ENCODE measurements at places on chromosomes 3 and 15.

DNA sequence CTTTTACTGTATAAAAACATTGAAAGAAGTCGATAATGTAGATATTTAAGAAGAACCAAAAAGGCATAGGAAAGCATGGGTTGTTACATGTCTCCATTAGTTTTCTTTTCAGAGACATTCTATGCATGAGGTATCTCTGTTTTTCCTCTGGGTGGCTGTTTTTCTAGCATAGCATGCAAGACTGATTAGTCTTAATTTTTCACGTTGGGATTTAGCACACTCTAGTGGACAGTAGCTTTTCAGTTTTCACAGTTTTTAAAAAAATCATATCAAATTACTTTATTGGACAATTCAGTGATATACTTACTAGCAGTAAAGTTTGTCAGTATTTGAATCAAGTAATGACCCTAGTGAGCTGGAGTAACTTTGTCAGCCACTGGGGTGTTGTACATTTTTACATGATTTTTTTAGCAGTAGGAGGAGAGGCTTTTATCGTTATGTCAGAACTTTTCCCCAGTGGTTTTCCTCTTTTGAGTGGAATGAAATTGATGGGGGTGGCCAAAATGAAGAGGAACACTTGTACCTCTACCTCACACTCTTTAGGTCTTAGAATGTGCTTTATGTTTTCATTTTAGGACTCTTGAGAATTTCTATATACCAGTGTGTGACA lies 57.2 kb downstream of the SEC22A start:
- no peaks in the 10 kb centered on the region for H3K36me3 ChIP-seq
- no peak for DNase-seq
- H3K4me3 ChIP-seq = no peak overlapping the region
- no peak overlapping the region for H3K27ac ChIP-seq

DNA sequence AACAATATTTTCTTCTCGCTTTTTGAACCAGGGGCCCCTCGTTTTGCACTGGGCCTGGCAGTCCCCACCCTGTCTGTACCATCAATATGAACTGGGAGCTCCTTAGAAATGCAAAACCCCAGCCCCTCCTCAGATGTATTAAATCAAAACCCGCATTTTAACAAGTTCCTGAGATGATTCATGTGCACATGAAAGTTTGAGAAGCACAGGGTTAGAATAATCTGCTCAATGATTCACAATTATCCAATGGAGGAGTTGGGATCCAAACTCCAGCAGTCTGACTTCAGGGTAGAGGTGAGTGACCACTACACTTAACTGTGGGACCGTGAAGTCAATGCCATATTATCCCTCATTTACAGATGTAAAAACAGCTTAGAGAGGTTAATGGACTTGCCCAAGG lies 256.4 kb downstream of the IGSF11 start:
- no peaks in the 10 kb centered on the region for H3K27me3 ChIP-seq
- H3K27ac ChIP-seq = no peak overlapping the region
- no peaks in the 10 kb centered on the region for H3K36me3 ChIP-seq
- no peaks in the 10 kb centered on the region for H3K4me1 ChIP-seq
- DNase-seq = no peak

GRCh38 chr3:129622226-129622874 lies 15.9 kb upstream of the PLXND1 start:
- peaks cover 6% of the 10 kb centered on the region for H3K4me1 ChIP-seq
- DNase-seq = no peak
- H3K4me3 ChIP-seq = no peak overlapping the region
- no peaks in the 10 kb centered on the region for H3K27me3 ChIP-seq

DNA sequence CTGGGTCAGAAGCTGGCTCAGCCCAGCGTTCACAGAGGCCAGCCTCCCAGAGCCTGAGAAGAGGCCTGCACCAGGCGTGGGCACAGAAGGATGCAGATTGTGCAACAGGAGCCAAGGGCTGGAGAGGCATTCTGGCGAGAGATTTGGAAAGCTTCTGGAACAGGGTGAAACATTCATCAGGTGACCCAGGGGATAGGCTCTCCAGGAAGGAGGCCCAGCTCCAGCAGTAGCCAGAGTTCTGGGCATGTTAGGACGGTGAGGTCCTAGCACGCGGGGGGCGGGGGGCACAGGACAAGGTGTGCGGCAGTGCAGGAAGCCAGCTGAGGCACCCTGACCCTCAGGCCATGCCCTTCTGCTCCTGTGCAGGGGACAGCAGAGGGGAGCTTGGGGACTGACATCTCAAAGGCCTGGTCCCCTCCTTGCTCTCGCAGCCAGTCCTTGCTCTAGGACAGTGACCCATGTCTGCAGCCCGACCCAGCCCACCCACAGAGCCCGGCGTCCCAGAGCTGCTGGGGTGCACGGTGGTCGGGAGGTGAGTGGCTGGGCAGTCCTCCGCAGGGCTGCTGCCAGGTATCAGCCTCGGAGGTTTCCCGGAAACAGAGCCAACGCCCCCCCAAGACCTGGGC lies 111.7 kb upstream of the KLF13 start:
- DNase-seq = no peak
- H3K4me1 ChIP-seq = no peaks in the 10 kb centered on the region
- H3K36me3 ChIP-seq = peaks cover 2% of the 10 kb centered on the region
- no peaks in the 10 kb centered on the region for H3K27me3 ChIP-seq
- no peak overlapping the region for H3K27ac ChIP-seq
- peak overlapping the region; percentile 54 for H3K4me3 ChIP-seq

DNA sequence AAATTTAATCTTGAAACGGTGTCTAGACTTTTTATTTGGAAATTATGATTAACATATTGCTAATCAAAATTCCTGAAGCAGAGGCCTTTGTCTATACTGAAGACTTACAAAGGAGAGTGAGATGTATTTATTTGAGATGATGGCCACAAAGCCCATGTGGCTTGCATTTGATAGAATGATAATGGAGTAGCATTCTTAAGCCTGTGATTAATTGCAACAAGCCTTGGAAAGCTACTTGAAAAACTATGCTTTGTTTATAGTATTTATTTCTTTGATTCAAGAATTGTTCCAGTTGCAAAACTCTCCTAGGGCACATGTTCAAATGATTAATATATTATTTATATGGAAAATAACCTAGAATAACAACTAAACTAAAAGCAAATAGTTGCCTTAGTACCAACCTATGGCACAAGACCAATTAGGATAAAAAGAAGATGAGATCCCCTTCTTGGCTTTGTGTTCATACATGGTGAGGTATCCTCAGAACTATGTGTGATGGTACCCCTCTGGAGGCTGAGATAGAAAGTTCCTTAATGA lies 244.1 kb upstream of the TBL1XR1 start:
- H3K4me1 ChIP-seq = no peaks in the 10 kb centered on the region
- no peak for DNase-seq
- no peaks in the 10 kb centered on the region for H3K27me3 ChIP-seq

GRCh38 chr15:76135516-76135915 lies 75.7 kb downstream of the TMEM266 start:
- H3K27ac ChIP-seq = no peak overlapping the region
- DNase-seq = no peak
- no peaks in the 10 kb centered on the region for H3K4me1 ChIP-seq
- H3K36me3 ChIP-seq = no peaks in the 10 kb centered on the region

- no peak overlapping the region for H3K4me3 ChIP-seq
- H3K27me3 ChIP-seq = no peaks in the 10 kb centered on the region
- DNase-seq = peak; percentile 91
- peaks cover 11% of the 10 kb centered on the region for H3K36me3 ChIP-seq
- no peak overlapping the region for H3K27ac ChIP-seq
Observed at GRCh38 chr15:75036212-75036616, 12.8 kb downstream of the PPCDC start.

DNA sequence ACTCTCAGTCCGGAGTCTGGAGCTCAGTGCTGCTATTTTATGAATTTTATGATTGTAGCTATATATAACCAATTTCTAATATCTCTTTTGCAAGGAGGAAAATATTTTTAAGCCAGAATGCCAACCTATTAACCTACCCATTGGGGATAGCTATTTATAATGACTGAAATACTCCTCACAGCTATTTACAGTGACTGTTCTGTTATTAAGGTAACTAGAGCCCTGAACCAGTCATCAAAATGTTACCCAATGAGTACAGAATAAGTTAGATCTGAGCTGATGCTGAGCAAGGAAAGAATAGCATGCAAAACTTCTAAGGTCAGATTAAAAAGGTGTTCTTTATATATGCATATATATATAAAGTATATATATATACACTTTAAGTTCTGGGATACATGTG lies 79.6 kb upstream of the PPP2R3A start:
- no peak overlapping the region for H3K4me3 ChIP-seq
- H3K27ac ChIP-seq = no peak overlapping the region
- no peaks in the 10 kb centered on the region for H3K36me3 ChIP-seq
- H3K4me1 ChIP-seq = no peaks in the 10 kb centered on the region

DNA sequence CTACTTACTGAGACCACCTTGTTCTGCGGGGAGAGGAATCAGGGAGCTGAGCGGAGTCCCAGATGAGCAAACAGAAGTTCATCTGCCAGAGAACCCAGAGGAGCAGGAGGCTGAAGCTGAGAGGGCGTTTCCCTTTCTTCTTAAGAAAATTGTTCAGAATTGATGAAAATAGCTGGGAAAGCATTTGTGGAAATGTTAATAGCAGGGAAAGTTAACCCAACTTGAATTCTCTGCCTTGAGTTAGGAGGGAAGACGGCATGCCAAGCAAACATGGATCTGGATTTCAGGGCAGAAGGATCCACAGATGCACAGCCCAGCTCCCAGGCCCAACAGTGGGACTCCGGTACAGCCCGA lies 23.2 kb downstream of the CRABP1 start:
- H3K4me3 ChIP-seq = no peak overlapping the region
- H3K27ac ChIP-seq = no peak overlapping the region
- no peaks in the 10 kb centered on the region for H3K27me3 ChIP-seq

- DNase-seq = no peak
- H3K27me3 ChIP-seq = no peaks in the 10 kb centered on the region
- H3K36me3 ChIP-seq = no peaks in the 10 kb centered on the region
- no peak overlapping the region for H3K27ac ChIP-seq
- no peak overlapping the region for H3K4me3 ChIP-seq
Observed at GRCh38 chr15:73950479-73950830, 24.2 kb downstream of the LOXL1 start.

DNA sequence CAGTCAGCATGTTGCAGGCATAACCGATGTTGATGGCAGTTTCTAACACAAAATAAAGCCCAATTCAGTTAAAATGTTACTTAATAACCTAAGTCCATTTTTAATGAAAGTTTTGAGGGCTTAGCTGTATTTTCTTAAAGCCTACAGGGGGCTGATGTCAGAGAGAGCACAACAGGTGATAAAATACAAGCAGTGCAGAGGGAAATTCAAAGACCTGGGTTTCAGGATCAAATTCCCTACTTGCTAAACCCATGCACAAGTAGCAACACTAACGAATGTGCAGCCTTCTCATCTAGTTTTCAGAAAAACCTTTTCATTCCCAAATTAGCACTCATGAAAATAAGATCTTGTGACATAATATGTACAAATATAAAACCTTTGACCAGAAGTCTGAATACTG lies 202.0 kb downstream of the ATP8B4 start:
- no peaks in the 10 kb centered on the region for H3K4me1 ChIP-seq
- no peaks in the 10 kb centered on the region for H3K36me3 ChIP-seq
- no peak for DNase-seq
- H3K27me3 ChIP-seq = no peaks in the 10 kb centered on the region
- H3K4me3 ChIP-seq = no peak overlapping the region
- H3K27ac ChIP-seq = no peak overlapping the region

Data from H9 (cell line).